T-helper 17 cell (primary cell): ENCODE measurements at places on chromosomes 13 and 19.

GRCh38 chr13:95741584-95742563 is 64.9 kb downstream of the DNAJC3 start:
- DNase-seq: no peak

DNA sequence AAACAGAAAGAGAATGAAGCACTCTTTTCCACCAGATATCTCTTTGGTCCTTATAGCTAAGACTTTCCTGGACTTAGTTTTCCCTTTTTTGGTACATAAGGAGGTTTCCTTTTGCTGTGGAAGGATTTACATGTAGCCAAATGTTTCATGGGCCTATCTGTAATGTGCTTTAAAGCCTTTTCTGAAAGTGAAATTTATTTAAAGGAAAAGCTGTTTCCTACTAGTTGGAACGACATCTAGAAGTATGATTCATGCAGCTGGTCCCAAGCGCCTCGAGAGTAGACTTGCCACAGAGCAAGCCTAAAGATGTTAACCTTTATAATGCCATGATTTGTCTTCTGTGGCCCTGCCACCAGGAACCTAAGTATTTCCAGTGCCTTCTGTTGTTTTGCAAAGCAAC is 390.3 kb downstream of the DLEU7 start:
- DNase-seq: no peak

DNA sequence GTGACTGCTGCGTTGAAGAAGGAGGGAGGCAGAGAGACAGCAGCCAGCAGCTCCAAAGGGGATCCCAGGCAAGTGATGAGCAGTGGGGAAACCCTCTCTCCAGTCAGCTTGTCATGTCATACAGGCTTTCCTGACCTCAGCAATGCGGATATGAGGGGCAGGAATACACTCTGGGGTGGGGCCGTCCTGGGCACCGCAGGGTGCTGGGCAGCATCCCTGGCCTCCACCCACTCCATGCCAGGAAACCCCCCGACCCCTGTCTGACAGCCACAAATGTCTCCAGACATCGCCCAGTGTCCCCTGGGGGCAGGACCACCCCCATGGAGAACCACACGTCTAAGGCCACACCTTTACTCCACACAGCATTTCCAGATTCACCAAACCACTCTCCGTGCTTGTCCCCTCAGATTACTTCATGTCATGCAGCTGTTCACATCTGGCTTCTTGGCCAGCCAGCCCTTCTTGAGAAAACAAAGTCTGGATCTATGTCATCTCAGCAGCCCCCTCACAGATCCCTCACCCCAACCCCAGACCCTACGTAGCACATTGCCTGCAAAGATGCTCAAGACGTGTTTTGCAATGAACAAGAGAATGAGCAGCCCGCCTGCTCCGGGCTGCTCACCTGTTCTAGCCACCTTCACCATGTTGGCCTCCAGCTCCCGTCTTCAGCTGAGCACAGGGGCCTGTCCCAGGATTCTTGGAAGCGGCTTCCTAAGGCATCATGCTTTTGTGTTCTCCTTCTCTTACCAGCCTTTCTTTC is 46.5 kb downstream of the RFX2 start:
- no peak for DNase-seq

GRCh38 chr13:29767006-29767405 is 83.4 kb downstream of the UBL3 start:
- no peak for DNase-seq

DNA sequence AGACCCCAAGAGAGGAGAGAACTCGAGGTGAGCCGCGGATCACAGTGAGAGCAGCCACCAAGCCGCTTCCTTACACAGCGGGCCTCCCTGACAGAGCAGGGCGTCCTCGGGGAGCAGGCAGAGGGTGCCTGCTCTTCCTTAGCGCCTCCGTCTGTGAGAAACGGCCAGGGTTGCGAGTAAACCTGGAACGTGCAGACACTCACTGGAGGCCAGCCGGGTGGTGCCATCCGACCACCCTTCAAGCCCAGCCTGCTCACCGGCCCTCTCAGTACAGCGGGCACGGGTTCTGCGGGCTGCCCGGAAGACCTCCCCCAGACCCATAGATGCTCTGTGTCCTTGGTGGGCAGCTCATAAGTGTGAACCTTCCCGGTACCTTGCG is 9.6 kb downstream of the DOT1L start:
- DNase-seq: no peak

DNA sequence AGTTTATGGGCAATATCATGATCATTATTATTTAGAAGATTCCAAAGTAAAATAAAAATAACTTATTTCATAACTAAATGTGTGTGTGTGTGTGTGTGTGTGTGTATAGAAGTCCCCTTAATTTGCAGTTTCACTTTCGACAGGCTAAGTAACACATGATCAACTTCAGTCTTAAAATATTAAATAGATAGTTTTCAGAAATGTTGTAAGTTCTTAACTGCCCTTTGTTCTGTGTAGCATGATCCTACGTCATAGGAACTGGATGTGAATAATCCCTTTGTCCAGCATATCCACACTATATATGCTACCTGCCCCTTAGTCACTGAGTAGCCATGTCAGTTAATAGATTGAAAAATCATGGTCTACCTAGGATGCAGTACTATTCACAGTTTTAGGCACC is 1863.5 kb upstream of the PCDH20 start:
- no peak for DNase-seq

- no peak for DNase-seq
These were observed 1025.3 kb downstream of the EFNB2 start for GRCh38 chr13:105509981-105510762.

- no peak for DNase-seq
These were observed 16.8 kb upstream of the SLC46A3 start for GRCh38 chr13:28735481-28736029.

- DNase-seq: no peak
These were observed 21.8 kb upstream of the KBTBD7 start for GRCh38 chr13:41216160-41216559.

DNA sequence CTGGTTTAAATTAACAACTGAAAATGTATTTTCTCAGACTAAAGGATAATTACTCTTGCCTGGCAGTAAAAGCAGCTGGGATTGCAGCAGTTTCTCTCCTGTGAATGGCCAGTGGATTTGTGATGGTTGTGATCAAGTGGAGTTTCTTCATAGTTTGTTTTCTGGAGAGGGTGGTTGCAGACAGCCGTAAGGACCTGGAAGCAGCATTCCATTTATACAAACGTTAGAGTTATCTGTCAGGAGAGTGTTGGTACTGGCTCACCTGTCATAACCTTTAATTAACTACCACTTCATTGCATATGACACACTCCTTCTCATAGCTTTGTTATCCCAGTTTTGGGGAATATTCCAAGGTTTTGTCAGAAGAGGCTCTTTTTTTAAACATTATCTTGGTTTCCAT is 258.4 kb upstream of the SLC10A2 start:
- DNase-seq: no peak

DNA sequence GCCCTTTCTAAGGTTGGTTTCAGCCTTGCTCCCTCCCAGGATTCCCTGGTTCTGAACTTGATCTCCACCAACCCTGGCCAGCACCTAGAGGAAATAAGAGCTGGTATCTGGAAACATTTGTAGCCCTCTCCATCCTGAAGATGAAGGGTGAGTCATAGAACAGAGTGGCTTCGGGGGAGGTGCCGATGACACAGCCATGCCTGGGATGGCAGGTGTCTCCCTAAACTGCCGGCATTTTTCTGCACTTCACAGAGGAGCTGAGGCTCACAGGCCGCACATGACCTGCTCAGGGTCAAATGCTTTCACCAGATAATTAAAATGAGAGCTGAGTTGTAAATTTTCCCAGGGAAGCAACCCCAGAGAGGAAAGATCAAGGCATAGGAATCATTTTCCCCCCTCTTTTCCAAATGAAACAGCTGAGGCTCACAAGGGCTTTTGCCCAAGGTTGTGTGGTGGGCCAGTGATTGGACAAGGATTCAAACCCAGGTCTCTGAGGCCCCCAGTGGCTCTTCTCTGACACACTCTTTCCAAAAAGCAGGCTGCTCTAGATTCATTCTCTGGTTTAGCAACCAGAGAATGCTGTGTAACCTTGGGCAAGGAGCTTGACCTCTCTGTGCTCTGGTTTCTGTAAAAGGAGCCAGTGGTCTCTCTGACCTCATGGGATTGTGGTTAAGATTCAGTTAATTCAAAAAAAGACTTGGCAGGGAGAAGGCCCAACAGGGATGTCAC is 1.2 kb upstream of the SLC25A42 start:
- DNase-seq: no peak

- DNase-seq: peak; percentile 7
These were observed 567 bp downstream of the EFNB2 start for GRCh38 chr13:106534639-106535551.

GRCh38 chr13:106568299-106569003 is 514 bp upstream of the ARGLU1 start:
- DNase-seq: no peak

DNA sequence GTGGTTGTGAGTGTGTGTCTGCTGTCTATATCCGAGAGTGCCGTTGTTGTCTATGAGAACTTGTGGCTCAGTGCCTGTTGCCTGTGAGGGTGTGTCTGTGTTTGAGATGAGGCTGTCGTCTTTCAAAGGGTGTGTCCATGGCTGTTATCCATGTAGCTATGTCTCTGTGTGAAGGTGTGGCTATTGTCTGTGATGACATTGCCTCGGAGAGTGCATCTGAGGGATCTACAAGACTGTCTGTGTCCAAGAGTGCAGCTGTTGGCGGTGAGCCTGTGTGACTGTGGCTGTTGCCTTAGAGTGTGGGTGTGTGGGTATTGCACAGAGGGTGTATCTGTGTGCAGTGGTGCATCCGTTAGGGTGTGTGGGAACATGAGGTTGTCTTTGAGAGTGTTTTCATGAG is 4.9 kb downstream of the NUMBL start:
- DNase-seq: no peak

GRCh38 chr13:30892966-30893365 is 13.1 kb upstream of the MEDAG start:
- DNase-seq: no peak

DNA sequence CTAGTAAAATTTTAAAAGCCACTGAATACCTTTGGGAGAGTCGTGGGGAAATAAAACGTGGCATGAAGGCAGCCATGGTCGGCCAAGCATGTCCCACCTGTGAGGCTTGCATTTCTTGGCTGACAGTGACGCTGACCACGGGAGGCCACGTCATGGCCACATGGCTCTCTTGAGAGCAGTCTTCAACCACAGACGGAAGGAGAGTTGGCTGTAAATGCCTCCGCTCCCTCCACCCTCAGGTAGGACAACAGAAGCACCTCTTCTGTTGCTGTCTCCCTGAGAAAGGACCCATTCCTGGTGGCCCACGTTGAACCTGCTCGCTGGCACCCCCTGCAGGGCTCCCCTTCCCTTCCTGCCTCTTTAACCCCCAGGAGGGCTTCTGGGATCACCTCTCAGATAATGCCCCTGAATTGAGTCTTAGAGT is 10.6 kb upstream of the LRRC25 start:
- no peak for DNase-seq
